CD4-positive, alpha-beta T cell treated with Interferon gamma for 1 hour (primary cell): ENCODE measurements at places on chromosomes 7 and 10.

- no peak for DNase-seq
Observed at GRCh38 chr7:129443612-129444011, 9.4 kb downstream of the STRIP2 start.

DNA sequence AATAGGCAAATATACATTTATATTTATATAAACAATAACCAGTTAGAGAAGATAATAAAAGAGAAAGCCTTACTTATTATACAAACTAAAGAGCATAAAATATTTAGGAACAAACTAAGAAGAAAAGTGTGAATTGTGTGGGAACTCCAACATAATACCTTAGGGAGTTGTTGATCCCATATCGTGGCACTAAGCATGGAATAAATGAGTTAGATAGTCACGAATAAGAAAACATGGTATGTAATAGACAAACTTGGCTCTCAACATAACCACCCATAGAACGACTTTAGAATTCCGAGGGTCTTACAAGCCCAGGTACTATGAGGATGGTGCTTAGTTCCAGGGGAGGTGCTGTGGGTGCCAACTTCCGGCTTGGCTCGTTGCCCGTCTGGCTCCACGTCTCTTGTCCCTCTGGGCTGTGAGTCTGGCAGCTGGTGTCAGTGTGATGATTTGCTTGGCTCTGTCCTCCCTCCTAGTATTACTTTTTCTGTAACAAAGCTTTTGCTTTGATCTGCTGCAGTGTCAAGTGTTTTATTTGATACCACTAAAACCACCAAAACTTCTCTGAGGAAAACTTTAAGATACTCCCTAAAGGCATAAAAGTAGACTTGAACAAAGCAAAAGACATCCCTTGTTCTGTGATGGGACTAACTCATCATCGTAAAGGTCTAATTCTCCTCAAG lies 9.5 kb upstream of the RBM20 start:
- DNase-seq, result no peak

- DNase-seq, result no peak
Observed at GRCh38 chr10:44281089-44281613, 103.7 kb downstream of the CXCL12 start.

DNA sequence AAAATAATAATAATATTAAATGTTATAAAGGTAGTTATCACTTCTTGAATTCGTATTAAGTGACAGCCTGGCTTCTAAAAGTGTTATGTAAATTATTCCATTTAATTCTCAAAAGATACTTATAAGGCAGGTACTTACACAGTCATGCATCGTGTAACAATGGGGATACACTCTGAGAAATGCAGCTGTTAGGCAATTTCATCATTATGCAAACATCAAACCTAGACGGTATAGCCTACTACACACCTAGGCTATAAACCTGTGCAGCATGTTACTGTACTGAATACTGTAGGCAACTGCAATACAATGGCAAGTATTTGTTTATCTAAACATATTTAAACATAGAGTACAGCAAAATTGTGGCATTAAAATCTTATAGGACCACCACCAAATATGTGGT lies 1.5 kb downstream of the IFIT1 start:
- no peak for DNase-seq

DNA sequence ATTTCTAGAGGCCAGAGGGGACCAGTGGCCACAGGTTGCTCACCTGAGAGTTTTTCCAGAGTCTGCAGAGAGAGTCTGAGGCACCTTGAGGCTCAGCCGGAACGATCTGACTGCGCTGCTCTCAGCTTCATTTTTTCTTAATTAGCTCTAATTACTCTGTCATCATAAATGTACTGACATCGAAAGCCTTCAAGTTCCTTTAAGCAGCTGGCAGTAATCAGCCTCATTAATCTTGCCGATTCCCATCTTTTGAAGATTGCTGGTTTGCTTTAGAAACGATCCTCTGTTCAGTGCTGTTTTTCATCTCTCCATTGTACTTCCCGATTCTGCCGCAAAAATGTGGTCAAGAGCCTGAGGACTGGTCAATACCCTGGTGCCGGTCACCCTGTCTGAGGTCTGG lies 454.7 kb downstream of the TYW1 start:
- no peak for DNase-seq
